Thoracic aorta (tissue), 2 donors: ENCODE measurements at places on chromosomes 12 and 14. TPM values are rescaled to one million over a fixed set of nuclear protein-coding genes. Genes with fewer than 3 reads are reported as not detected.
A peak's percentile ranks its signal among the peaks of the same experiment; 100 is the strongest.

Gene GPR135
- total RNA-seq = 20.3 TPM

Gene HELB
- 10.2 TPM for total RNA-seq

Gene VRTN
- not detected for total RNA-seq

Gene PIWIL1
- total RNA-seq = not detected

Gene TC2N
- 172 TPM for total RNA-seq

Gene DLK1
- not detected for total RNA-seq

Gene GPR162
- 1.1 TPM for total RNA-seq

DNA sequence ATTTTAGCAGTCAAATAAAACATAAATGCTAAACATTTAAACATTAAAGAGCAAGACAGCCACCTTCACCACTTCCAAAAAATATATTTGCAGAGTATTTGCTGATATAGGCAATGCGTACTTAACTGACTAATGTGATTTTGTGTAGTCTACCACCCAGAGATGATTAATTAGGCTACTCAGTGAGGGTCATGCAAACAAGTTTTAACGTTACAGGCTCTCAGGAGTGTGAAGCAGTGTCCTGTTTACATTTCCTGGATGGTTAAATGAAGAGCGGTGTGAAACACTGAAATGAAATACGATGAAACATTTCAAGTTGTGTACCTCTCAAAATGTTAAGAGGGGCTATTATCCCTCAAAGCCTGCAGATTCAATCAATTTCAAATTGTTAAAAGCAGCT is 165.8 kb upstream of the LRIG3 start:
- peaks cover 14% of the 10 kb centered on the region for H3K4me1 ChIP-seq
- no peak overlapping the region for H3K4me3 ChIP-seq

- H3K4me1 ChIP-seq = no peaks in the 10 kb centered on the region
- no peak overlapping the region for H3K27ac ChIP-seq
- no peaks in the 10 kb centered on the region for H3K27me3 ChIP-seq
- no peak for DNase-seq
Observed at GRCh38 chr14:72352012-72352411, 419.8 kb downstream of the RGS6 start.

GRCh38 chr14:38309522-38310277 is 53.8 kb upstream of the CLEC14A start:
- no peaks in the 10 kb centered on the region for H3K4me1 ChIP-seq
- no peaks in the 10 kb centered on the region for H3K27me3 ChIP-seq

GRCh38 chr14:55136241-55136640 is 7.2 kb downstream of the LGALS3 start:
- H3K4me3 ChIP-seq = no peak overlapping the region
- peaks cover 57% of the 10 kb centered on the region for H3K4me1 ChIP-seq
- peaks cover 25% of the 10 kb centered on the region for H3K36me3 ChIP-seq

DNA sequence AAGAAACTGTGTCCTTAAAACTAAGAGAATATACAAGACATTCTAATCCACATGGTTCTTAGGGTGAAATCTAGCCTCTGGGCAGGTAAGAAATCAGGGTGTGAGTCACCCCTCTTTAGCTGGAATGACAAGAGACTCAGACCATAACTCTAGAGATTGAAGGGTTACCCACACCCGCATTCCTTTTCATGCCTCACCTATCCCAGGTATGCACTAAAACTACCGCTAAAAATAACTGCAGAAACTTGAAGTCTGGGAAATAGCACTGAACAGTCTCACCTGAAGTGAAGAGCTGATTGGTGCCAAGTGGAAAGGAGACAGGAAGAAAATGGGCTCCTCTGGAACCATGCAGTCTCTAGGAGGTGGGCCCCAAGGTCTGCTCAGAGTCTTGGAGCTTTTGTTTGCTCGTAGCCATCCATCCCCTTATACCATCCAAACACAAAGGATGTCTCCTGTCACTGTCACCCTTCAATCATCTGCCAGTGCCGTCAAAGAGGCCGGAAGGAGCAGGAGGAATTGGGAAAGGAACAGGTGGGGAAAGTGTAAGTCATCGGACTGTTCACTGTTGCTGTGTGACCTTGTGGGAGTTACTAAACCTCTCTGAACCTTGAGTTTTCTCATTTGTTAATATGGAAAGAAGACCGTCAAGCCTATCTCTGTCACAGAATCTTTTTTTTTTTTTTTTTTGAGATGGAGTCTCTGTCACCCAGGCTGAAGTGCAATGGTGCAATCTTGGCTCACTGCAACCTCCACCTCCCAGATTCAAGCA is 22.4 kb downstream of the DDX47 start:
- H3K27me3 ChIP-seq = no peaks in the 10 kb centered on the region
- H3K36me3 ChIP-seq = peaks cover 19% of the 10 kb centered on the region
- H3K4me3 ChIP-seq = no peak overlapping the region
- no peak overlapping the region for H3K27ac ChIP-seq
- no peak for DNase-seq

GRCh38 chr14:22922294-22922693 is 3.3 kb upstream of the RBM23 start:
- peaks cover 32% of the 10 kb centered on the region for H3K36me3 ChIP-seq
- DNase-seq = no peak
- H3K4me1 ChIP-seq = peaks cover 7% of the 10 kb centered on the region

DNA sequence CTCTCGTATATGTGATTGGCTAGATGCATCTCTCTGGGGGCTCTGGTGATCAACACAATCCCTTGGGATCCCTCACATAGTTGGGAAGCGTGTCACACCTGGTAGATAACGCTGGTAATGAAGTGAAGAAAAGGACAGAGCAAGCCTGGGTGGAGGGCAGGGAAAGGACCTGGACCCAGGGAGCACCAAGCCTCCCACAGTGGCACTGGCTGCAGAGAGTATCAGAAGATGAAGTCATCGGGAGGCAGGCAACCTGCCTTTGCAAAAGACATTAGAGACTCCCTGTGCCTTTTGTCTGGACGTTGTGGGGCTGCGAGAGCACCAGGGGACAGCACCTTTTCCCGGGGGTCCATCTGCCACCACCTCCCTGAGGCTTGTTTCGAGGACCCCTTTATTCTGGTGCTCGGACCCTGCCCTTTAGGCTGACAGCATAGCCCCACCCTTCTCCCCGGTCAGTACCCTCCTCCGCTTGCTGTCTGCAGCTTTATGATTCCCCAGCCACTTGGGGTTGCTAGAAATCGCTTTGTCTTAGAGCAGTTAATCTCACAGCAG is 116.4 kb downstream of the EML1 start:
- H3K4me3 ChIP-seq = no peak overlapping the region
- peaks cover 23% of the 10 kb centered on the region for H3K36me3 ChIP-seq
- H3K4me1 ChIP-seq = no peaks in the 10 kb centered on the region
- H3K27me3 ChIP-seq = no peaks in the 10 kb centered on the region

DNA sequence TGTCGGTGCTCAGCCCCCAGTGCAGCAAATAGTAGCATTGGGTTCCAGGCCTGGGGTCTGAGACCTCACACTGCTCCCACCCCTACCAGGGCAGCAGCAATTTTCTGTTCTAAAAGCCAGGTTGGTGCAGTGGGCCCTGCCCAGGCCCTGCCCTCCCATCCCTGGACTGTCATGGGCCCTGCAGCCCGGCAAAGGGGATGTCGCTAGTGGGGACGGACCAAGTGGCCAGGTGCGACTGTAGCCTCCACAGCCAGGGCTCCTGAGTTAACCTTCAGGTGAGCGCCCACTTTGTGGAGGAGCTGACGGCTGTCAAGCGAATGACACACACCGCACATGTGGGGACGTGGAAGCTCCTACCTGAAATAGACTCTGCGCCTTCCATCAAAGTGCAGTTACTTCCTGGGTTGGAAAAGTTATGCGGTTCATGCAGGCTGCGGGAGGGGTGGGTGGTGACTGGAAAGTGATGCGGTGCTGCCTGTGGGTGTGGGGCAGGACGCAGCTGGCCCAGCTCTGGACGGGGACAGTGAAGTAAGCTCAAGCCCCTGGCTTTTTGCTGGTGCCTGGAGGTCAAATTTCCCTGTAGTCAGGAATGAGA is 1.5 kb downstream of the INF2 start:
- peak overlapping the region; percentile 86 for H3K27ac ChIP-seq
- no peaks in the 10 kb centered on the region for H3K36me3 ChIP-seq
- H3K4me1 ChIP-seq = peaks cover 78% of the 10 kb centered on the region

- peak overlapping the region; percentile 66 for H3K4me3 ChIP-seq
- no peak overlapping the region for H3K27ac ChIP-seq
- no peaks in the 10 kb centered on the region for H3K36me3 ChIP-seq
- peaks cover 50% of the 10 kb centered on the region for H3K27me3 ChIP-seq
- DNase-seq = no peak
- H3K4me1 ChIP-seq = peaks cover 36% of the 10 kb centered on the region
Observed at GRCh38 chr12:53995378-53996239, 4.4 kb upstream of the HOXC9 start.

DNA sequence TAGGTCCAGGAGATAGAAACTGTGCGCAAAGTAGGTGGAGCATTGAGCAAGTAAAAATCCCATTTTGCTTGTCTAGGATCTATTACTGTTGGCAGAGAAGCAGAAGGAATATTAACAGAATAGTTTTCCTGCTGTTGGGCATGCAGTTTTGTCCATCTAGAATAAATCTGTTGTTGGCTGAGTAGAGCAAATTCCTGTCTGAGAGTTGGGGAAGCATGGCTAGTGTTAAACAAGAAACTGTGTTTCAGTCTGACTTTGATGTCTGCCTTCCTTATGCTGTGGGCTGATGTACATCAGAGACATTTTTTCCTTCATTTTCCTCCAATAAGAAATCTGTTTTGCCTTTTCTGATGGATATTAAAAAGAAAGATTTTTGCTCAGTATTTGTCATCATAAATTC is 98.2 kb downstream of the RAD52 start:
- no peaks in the 10 kb centered on the region for H3K36me3 ChIP-seq
- H3K4me3 ChIP-seq = peak overlapping the region; percentile 53
- peak overlapping the region; percentile 53 for H3K27ac ChIP-seq
- H3K27me3 ChIP-seq = no peaks in the 10 kb centered on the region
- no peak for DNase-seq

DNA sequence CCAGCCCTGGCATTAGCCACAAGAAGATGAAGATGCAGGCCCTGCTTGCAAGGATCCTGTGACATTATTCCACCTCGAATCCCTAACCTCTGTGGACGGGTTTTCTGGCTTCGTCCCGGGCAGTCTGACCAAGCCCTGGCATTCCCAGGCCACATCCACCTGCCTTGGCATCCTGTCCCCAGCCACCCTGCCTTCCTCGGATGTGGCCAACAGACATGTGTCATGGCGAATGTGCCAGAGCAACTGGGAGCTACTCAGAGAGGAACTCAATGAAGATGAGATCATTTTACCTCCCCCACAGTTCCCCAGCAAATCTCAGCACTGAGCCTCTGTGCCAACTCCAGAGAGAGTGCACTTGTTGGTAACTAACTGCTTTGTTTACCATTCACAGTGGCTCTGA is 33.5 kb upstream of the KCNA5 start:
- no peak overlapping the region for H3K27ac ChIP-seq
- peaks cover 5% of the 10 kb centered on the region for H3K4me1 ChIP-seq
- H3K36me3 ChIP-seq = no peaks in the 10 kb centered on the region
- no peak overlapping the region for H3K4me3 ChIP-seq
- no peak for DNase-seq

DNA sequence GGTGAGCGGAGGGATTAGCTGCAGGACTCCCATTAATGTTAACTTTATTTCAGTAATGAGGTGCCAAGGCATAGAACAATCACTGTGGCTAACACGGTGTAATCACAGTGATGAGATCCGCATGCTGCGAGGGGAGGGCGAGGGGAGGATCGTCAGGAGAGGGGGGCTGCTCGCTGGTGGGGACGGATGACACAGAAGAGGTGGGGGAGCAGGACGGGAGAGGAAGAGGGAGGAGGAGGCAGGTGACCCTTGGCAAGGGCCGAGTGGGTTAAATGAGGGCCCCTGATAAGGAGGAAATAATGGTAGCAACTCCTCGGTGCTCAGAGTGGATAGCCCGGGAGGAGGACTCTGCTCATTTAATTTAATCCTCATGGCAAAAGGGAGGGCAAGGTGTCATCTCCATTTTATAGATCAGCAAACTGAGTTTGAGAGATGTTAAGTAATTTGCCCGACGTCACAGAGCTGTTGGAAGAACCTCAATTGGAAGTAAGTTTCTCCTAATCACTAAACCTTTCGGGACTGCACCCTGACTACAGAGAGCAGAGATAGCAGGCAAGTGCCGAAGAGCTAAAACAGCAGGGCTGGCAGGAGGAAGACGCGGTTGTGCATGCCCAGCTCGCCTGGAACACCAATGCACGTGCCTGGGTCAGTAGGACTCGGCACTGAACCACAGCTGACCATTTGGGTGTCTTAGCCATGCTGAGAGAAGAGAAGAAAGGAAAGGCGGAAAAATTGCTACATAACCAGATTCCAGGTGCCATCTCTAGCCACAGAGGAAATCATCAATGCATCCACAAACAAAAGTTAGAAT is 43.0 kb downstream of the SPRING1 start:
- no peak overlapping the region for H3K27ac ChIP-seq
- H3K4me1 ChIP-seq = peaks cover 11% of the 10 kb centered on the region
- no peak overlapping the region for H3K4me3 ChIP-seq
- peaks cover 5% of the 10 kb centered on the region for H3K27me3 ChIP-seq
- no peak for DNase-seq

DNA sequence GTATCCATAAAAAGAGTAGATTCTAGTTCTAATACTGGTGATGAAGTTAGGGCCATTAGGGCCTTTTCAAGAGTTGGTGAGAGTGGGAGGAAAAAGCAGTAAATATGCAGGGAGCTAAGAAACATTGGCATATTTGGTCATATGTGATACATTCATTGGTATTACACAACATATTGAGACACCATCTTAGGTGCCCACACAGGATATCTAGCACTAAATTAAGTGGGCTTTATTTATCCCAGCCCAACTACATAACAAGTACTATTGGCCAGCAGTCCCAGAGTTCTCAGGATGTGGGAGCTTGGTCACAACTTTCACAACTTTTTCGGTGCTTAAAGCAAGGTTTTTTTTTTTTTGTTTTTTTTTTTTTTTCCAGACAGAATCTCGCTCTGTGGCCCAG is 2.0 kb upstream of the ING4 start:
- DNase-seq = no peak
- peaks cover 28% of the 10 kb centered on the region for H3K36me3 ChIP-seq
- no peak overlapping the region for H3K4me3 ChIP-seq
- H3K4me1 ChIP-seq = peaks cover 15% of the 10 kb centered on the region
- H3K27me3 ChIP-seq = no peaks in the 10 kb centered on the region

DNA sequence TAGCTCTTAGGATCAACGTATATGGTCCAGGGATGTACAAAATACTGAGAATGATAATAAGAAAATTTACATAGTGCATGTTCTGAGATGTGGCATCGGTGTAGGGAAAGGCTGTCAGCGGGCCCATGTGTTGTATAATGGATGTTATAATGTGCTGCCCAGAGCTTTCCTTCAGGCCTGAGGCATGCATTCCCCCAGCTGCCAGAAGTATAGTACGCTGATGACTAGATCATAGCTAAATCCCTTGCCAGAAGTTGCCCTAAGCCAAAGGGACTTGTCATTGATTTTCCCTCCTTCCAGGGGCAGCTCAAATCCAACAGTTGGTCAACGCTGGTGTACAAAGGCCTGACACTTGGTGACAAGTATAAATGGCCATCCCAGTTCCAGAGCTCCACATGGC is 6.5 kb upstream of the OR11G2 start:
- no peak overlapping the region for H3K4me3 ChIP-seq
- no peaks in the 10 kb centered on the region for H3K36me3 ChIP-seq
- no peaks in the 10 kb centered on the region for H3K27me3 ChIP-seq

DNA sequence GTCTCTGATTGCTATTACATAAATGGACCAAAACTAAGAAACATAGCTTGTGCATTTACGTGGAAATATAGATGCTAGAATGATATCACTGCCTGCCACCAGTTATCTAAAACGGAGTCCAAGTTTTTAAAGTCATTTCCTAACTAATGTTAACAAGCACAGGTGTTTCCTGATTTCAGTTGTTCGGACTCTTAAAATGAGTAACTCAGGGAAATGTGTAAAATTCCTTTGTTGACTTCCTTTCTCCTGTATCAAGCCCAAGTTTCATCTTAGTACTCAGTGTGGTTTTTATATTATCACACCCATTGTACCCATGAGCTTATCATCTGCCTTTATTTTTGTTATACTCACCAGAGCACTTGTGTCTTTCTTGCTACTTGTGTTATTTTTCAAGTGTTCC is 13.2 kb upstream of the PRKCH start:
- H3K27me3 ChIP-seq = no peaks in the 10 kb centered on the region
- no peak overlapping the region for H3K27ac ChIP-seq
- H3K4me3 ChIP-seq = no peak overlapping the region
- DNase-seq = no peak
- H3K4me1 ChIP-seq = no peaks in the 10 kb centered on the region
